OCI-LY7 (cell line): ENCODE measurements at places on chromosomes 16 and 17. TPM values are rescaled to one million over a fixed set of nuclear protein-coding genes. Genes with fewer than 3 reads are reported as not detected.

DNA sequence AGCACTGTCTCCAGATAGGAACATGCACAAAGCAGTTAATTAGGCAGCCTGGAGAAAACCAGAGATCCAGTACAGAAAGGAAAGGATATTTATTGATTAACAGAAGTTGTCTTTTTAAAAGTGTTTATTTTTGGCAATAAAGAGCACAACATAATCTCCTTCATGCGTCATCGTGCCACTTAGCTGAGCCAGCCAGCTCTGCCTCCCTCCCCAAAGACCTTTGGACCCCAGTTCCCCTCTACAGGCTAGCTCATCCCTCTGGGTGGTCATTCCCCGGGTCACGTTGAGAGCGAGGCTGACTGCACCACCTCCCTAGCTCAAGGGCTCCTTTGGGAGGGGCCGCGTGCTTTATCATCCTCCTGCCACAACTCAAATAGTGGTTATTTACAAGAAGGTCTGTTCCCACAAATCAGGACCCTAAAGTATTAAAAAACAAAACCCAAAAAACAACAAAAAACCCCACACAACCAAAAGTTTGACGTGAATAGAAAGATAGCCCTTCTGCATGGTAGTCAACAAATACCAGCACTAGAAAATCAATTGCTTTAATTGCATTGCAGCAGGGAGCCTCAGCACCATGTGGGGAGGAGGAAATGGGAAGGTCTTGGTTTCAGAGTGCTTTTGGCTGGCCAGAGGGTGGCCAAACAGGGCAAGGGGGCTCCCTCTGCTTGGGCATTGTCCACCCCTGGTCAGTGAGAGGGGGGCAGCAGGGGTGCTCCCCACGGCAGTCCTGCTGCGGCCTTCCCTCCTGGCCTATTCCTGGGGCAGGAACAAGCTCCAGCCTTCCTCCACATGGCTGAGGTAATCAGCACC, 9.6 kb downstream of the POLR2C start:
- DNase-seq: no peak

DNA sequence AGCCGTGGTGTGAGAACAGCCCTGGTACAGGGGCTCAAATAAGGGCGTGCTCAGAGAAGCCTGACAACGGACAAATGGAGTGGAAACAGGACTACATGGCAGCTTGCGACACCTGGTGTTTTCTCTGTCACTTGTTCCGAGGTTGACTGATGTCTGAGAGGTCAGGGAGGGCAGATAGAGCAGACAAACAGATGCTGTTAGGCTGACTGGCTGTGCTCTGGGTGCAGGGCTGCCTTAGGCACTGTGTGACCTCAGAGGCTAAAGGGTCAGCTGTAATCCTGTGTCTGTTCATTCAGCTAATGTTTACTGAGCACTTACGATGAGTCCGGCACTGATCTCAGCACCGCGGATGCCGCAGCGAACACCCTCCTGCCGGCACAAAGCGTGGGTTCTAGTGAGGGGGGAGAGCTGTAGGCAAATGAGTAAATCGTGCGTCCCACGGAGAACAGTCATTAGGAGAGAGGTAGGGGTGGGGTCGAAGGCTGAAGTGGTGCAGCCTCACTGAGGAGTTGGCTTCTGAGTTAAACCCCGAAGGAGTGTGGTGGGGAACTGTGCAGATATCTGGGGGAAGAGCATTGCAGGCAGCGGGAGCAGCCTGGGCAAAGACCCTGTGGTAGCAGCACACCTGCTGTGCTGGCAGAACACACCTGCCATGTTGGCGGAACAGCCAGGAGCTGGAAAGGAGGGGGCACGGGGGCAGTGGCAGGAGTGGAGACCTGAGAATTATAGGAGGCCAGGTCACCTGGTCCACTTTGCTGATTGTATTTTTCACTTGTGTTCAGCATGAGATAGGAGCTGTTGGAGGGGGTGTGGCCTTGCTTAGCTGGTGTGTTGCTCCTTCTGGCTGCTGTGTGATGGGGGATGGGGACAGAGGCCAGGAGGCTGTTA, 35.0 kb downstream of the GPT2 start:
- peak; percentile 72 for DNase-seq

DNA sequence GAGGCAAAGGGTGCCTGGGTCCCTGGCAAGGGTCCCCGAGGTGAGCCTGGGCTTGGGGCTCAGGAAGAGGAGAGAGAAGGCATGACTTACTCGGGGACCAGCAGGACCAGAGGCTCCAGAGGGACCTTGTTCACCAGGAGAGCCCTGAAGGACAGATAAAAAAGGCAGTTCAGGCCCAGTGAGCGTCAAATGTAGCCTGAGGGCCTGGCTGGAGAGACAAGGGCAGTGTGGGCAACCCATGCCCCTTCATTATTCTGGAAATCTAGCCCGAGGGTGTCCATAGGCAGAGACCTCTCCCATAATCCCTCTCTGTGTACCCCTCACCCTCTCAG, 14.1 kb downstream of the COL1A1 start:
- no peak for DNase-seq

DNA sequence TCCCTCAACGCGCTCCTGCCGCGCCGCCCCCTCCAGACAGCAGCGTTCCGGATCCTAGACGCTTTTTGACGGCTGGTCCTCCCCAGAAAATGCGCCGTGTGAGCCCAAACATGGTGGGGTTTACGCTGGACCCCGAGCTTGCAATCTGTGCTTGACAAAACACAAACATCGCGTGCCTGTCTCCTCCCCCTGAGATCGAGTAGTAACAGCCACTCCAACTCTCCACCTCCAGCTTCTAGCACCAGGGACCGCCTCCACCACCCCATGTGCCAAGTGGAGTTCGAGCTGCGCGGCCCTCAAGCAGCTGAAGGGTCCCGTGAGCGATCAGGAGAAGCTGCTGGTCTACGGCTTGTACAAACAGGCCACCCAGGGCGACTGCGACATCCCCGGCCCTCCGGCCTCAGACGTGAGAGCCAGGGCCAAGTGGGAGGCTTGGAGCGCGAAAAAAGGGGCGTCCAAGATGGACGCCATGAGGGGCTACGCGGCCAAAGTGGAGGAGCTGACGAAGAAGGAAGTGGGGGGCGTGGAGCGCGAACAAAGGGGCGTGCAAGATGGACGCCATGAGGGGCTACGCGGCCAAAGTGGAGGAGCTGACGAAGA, 656 bp upstream of the GEMIN4 start:
- no peak for DNase-seq

DNA sequence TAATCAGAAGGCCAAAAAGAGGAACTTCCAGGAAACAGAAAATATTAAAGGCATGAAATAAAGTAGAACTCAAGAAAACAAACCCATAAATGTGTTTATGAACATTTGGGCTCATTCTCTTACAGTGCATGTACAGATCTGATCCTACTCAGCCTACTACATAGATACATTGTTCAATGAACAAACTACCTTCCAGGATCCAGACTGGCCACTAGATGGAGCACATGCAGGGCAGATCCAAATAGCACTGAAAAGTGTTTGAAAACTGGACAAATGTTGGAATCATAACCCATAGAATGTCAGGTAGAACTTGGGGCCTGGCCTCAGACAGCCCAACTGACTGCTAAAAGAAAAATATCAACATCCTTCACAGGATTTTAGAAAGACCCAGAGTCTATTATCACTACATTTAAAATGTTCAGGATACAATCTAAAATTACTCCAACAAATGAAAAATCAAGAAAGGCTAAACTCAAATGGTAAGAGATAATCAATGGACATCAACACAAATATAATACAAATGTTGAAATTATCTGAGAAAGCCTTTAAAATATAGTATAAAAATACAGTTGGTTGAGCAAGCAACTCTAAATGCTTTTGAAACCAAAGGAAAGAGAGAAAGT, 122.4 kb upstream of the NUDT7 start:
- peak; percentile 34 for DNase-seq

GRCh38 chr17:48577946-48578615, at the start of gene HOXB4:
HOXB4 (minus strand) TSS chr17:48578350; CDS start chr17:48578319, 31 bp downstream.
- peak; percentile 85 for DNase-seq

GRCh38 chr16:4611337-4612021, 3.2 kb downstream of the UBALD1 start:
- DNase-seq: no peak

DNA sequence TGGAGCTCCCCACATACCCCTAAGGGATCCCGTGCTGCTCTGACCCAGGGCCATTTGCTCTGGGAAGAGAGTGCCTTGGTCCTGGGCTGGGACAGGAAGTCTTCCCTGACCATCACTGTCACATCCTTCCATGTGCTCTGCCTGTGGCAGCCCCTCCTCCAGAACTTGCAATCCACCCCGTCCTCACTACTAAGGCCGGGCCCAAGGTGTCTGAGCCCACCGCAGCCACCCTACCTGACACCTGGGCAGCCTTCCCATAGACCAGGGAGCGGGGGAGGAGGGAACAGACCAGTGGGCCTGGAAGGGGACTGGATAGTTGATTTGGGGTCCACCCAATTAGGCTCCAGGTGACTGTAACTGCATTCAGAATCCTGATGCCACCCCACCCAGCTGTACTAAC, 117.5 kb upstream of the CRHR1 start:
- DNase-seq: no peak

DNA sequence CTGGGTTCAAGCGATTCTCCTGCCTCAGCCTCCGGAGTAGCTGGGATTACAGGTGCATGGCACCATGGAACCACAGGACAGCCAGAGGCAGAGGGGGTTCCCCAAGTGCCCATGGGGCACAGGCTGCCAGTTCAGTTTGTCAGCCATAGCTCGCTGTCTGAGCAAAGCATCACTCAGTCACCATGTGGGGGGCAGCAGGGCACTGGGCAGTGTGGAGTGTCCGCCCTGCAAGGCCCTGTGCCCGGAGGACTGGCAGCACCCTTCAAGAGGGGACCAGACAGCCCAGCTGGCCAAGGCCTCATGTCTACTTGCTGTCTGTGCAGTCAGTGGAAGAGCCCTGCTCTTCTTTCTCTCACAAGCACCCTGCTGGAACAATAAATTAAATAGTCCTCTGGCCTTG, 6.4 kb downstream of the ALYREF start:
- no peak for DNase-seq

DNA sequence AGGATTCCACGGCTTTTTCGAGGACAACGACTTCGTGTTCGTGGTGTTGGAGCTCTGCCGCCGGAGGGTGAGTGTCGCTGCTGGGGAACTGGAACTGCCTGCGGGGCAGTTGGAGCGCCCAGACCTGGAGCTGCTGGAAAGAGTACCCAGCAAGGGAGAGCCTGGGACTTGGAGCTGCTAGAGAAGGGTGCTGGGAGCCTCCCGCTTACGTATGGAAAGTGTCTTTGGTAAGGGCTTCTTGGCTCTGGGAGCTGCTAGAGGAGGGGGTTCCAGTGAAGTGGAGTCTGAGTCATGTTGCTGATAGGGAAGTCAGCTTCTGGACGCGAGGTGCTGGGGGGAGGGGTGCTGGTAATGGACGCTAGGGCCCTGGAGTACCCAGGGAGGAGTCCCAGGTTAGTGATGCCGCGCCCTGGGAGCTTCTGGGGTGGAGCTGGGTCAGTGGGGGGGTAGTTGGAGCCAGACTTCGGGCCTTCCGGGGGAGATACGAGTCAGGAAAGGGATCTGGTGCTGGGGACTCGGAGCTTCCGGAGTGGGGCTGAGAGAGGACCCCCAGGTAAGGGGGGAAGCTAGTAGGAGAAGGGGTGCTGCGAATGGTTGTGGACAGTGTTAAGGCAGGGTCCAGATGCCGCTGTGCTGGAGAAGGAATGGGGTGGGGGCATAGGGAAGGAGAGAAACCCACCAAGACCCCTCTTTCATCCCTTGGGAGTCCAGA, 741 bp downstream of the PLK1 start:
- peak; percentile 49 for DNase-seq

GRCh38 chr17:27237890-27238289, 56.0 kb upstream of the WSB1 start:
- DNase-seq: no peak

GRCh38 chr17:16364625-16365024, 11.4 kb upstream of the CENPV start:
- DNase-seq: no peak

GRCh38 chr17:16262201-16262600, 45.2 kb downstream of the PIGL start:
- no peak for DNase-seq

GRCh38 chr17:6686026-6686425, 27.1 kb downstream of the SLC13A5 start:
- DNase-seq: no peak

GRCh38 chr17:77410470-77410869, 269.7 kb downstream of the SEC14L1 start:
- no peak for DNase-seq

- no peak for DNase-seq
These were observed 3.1 kb downstream of the PLCG2 start for GRCh38 chr16:81782236-81782635.

GRCh38 chr16:68710211-68710610, 26.9 kb upstream of the CDH1 start:
- no peak for DNase-seq

DNA sequence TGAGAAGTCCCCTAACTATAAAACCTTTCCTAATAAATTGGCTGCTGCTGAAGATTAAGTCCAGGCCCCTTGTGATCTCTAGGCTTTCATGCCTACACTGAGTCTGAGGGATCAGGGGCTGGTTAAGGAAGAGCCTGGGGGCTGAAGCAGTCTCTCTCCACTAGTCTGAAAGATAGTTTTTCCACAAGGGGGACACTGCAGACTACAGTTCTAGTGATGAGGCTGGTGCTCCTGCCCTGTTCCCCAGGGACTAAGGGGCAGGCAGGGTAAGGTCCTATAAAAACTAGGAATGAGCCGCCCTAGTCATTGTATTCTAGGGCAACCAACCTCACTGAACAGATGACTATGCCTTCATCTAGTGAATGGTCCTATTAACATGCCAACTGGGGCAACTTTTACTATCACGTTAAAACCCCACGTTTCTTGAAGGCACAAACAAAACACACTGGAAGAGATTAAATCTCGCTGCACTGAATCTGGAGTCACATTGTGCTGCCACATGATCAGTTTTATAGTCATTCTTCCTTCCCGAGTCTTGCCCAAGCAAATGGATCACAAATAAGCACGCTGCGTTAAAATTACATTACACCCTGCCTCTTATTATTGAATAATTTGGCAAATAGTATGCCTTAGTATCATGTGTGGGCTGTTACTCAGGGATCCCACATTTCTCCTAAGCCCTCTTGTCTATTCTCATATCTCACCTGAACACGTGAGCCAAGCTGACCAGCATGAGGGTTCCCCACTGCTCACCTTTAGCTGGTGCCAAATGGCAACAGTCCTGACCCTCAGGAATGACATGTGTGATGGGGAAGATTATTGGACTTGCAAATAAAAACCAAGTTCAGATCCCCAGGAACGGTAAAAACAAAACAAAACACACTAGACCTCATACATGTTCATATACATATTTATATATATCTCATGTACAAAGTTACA, 95.4 kb upstream of the TOB1 start:
- no peak for DNase-seq

GRCh38 chr17:74960570-74961342, 11.8 kb downstream of the HID1 start:
- DNase-seq: peak; percentile 90

GRCh38 chr16:59355704-59356103, 621.6 kb upstream of the GOT2 start:
- no peak for DNase-seq

The CCL23 gene
- not detected in 2 replicates for total RNA-seq

The KRTAP2-2 gene
- total RNA-seq: not detected in 2 replicates

The COX6A2 gene
- not detected in 2 replicates for total RNA-seq

The EXOC3L1 gene
- total RNA-seq: not detected in 2 replicates

The RTN4RL1 gene
- not detected in 2 replicates for total RNA-seq

The CMTM2 gene
- total RNA-seq: 0.91 TPM in 1 of 2 replicates, not detected in the other

The NLRC3 gene
- total RNA-seq: 59.4 and 74.0 TPM in 2 replicates

The SNX11 gene
- total RNA-seq: 16.2 and 17.6 TPM in 2 replicates

The PRR35 gene
- not detected in 2 replicates for total RNA-seq

The RGS11 gene
- not detected in 2 replicates for total RNA-seq

The CHST6 gene
- total RNA-seq: 0.13 TPM in 1 of 2 replicates, not detected in the other
